ENCODE measurements at places on chromosomes 2 and 18.
A peak's percentile ranks its signal among the peaks of the same experiment; 100 is the strongest.

- DNase-seq = no peak
Observed at GRCh38 chr2:72212486-72212855, 64.8 kb upstream of the CYP26B1 start.

GRCh38 chr18:54671291-54671881, 80.3 kb downstream of the DYNAP start:
- no peak for DNase-seq

- DNase-seq = peak; percentile 22
Observed at GRCh38 chr2:241869087-241869961, at the start of gene RTP5. TSS of gene RTP5 (plus strand) at chr2:241869729. CDS start at chr2:241869757, 28 bp downstream.

GRCh38 chr18:64409511-64409910, 260.6 kb upstream of the LINC00305 start:
- DNase-seq = no peak

DNA sequence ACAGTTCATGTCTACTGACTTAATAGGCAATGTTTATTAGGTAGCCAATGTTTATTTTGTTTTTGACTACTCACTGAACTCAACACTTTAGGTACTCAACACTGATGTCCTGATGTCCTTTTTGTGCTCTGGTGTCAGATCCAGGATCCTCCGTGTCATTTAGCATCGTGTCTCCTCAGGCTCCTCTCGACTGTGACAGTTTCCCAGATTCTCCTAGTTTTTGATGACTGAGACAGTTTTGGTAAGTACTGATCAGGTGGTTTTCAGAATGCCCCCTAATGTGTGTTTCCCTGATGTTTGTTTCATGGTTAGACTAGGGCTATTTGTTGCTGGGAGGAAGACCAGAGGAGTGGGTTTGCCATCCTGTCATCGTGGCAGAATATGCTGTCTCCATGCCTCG, 719.7 kb upstream of the SOX11 start:
- no peak for DNase-seq

GRCh38 chr2:227106845-227107759, 56.9 kb downstream of the COL4A4 start:
- no peak for DNase-seq

DNA sequence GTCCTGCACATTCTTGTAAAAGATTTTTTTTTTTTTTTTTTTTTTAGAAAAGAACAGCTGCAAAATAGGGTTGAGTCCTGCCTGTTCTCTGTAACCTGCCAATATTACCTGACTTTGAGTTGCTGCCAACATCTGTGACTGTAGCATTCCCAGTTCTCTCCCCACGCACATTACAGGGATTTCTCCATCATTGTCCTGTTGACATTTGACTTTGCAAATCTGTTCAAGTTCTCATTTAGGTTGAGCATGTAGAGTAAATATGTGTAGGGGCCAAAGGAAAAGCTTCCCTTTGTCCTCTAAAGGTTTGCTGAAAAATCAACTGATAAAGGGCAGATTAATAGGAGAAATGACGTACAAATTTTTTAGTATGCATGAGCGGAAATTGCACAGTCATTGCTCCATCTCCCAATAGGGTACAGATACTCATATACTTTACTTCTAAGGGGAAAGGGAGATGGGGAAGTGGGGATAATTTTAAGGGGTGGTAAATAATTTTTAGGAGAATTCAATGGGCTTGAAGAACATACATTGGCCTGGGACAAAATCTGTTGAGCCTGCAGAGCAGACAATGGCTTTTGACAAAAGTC, 385.5 kb downstream of the PIK3C3 start:
- DNase-seq = no peak

GRCh38 chr18:28594034-28594433, 417.1 kb upstream of the CDH2 start:
- DNase-seq = no peak

GRCh38 chr2:222943820-222944219, 83.0 kb downstream of the ACSL3 start:
- DNase-seq = no peak

GRCh38 chr2:43941966-43942365, 53.8 kb downstream of the LRPPRC start:
- no peak for DNase-seq

DNA sequence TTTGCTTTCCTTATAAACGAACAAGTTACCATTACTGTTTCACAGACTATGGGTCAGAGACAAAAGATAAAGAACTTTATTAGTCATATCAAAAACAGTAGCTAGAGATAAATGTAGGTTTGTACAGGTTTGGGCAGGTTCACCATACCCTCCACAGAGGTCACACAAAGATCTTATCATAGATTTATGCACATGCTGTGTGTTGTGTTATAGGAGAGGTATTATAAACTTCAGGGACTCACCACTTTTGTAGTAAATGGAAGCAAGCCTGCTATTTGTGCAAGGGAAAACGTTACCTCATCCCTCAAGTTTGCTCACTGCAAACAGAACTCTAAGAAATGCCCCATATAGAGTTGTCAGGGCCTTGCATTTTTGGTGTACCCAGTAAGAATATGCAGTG, 584.5 kb upstream of the LRRTM1 start:
- DNase-seq = no peak

- DNase-seq = no peak
Observed at GRCh38 chr18:71471963-71472725, 1072.0 kb downstream of the CBLN2 start.

GRCh38 chr2:160697817-160698216, 204.2 kb upstream of the RBMS1 start:
- no peak for DNase-seq

DNA sequence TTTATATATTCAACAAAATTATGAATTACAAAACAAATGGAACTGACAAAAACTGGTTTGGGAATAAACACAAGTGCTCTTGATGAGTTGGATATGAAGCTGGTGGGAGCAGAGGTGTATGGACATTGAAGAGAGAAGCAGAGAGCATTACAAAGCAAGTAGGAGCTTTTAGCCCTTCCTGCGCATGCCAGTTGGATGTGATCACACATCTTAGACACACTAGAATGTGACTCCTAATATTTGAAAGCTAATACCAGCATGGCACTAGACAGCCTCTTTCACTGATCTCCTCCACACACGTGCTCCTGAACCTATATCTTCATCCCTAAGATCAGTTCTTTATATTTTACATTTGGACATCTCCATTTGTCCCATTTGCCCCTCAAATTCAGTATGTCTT, 298.1 kb downstream of the MTX2 start:
- DNase-seq = no peak

DNA sequence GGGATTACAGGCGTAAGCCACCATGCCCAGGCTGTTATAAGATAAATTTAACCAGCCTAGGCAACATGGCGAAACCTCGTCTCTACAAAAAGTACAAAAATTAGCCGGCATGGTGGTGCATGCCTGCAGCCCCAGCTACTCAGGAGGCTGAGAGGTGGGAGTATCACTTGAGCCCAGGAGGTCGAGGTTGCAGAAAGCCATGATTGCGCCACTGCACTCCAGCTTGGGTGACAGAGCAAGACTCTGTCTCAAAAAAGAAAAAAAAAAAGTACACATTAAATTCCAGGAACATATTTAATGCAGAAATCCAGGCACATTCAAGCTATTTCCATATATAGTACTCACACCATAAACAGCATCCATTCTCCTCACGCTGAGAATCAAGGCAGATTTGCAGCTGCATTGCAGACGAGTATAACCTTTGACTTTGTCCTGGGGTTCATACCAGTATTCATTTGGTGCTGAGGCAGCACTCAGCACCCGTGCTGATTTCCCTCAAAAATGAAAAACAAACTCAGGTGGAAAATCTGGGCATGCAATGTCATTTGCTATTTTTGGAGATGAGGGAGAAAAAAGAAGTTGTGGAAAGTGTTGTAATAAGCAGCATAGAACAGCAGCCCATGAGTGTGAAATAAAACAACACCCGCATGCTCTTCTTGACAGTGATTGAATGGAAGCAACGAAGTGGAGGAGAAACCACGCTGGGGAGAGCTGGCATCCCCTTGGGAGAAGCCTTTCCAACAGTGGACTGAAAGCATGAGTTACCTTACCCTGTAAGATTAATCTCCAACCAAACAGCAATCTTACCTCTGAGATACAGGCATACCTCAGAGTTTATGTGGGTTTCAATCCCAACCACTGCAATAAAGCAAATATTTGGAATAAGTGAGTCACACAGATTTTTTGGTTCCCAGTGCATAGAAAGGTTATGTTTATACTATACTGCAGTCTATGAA, 46.8 kb upstream of the ANXA4 start:
- no peak for DNase-seq

DNA sequence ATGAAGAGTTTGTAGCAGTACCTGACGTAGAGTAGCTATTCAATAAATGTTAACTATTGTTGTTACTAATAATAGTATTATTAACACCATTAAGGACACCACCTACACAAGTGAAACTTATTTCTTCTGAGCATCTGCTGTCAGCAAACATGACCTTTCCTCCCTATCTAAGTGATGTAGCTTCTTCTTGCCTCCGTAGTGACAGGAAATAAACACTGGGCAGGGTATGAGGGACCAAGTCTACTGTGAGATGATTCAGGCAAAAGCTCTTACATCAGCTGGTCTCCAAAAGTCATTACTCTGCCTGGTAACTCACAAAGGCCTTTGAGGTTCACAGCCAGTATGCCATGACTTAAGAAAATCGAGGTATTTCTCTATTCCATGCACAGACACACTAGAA, 750.5 kb downstream of the CPS1 start:
- DNase-seq = no peak

DNA sequence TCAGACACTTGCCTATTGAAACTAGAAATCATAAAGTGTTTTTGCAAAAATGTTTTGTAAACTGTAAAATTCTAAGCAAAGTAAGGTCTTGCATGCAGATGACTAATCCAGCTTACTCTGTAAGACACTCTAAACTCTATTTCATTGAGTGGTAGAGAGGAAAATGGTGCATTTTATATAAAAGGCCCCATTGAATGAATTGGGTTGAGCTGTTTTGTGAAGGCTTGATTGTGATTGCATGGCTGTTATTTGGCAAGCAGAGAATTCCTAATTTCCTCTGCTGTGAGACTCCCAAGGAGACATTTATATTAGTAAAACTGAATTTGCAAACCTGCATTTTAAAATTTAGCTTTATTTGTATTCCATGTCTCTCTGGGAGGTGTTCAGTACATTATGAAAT, 234.5 kb downstream of the PARD3B start:
- no peak for DNase-seq

DNA sequence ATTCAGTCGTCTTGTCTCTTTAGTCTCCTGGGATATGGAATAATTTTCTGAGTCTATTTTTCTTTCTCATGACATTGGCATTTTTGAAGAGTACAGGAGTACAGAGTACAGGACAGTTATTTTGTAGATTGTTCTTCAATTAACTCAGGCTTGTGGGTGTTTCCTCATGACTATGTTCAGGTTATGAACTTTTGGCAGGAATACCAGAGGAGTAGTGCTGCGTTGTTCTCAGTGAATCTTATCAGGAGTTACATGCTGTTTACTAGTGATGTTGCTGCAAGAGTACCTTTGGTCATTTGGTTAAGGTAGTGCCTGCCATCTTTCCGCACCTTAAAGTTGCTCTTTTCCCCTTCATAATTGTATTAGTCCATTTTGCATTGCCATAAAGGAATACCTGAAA, 41.3 kb upstream of the AGFG1 start:
- no peak for DNase-seq

Measured in left ventricle myocardium superior (tissue), 1 donor.